Stimulated activated CD4-positive, alpha-beta T cell treated with anti-CD3 and anti-CD28 coated beads, Interleukin-4, amount 100 ng/mL, for 4 hours (primary cell): ENCODE measurements at places on chromosomes 13 and 19.
A peak's percentile ranks its signal among the peaks of the same experiment; 100 is the strongest.

- peak; percentile 68 for DNase-seq
Measured at GRCh38 chr13:20475927-20476691, 49.5 kb downstream of the CRYL1 start.

GRCh38 chr19:35296644-35297514 is 4.9 kb downstream of the MAG start:
- no peak for DNase-seq

GRCh38 chr13:30115257-30115600 is 192.1 kb downstream of the KATNAL1 start:
- no peak for DNase-seq

GRCh38 chr19:40685563-40685962 is 4.9 kb downstream of the NUMBL start:
- DNase-seq: no peak

- DNase-seq: no peak
Measured at GRCh38 chr19:27776020-27776419, 1436.9 kb downstream of the UQCRFS1 start.

DNA sequence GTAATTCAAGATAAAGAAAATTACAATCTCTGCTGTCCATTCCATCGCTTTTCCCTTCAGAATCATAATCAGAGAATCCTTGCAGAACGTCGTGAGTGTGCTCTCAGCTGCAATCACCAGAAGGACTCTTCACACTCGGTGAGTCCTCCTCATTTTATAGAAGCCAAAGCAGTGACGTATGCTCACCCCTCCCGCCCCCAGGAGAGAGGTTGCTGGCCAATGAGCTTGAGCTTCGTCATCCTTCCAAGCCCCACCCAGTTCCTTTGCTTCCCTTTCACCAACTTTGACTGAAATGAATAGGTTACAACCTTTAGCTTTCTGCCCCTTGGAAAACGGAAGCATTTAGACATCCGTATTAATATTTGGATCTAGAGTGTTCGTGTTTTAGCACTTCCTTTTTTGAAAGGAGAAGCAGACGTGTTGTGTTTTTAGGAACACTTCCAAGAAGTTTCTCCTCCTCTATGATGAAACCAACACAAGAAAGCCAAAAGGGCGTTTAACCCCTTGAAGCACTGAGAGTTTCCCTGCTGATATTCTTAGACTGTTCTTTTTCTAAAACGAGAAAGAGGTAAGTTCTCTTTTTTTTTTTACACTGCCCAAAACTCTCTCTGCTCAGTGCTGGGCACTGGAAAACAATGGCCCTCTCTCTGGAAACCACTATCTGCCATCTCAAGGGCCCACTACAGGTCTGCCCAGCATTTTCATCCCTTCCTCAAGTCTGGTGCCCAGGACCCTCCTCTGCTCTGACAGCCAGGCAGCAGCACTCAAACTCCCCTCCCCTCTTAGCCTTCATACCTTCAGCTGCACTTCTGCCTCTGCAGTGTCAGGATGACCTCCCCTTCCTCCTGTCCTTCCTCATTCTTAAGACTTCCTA is 44.3 kb upstream of the CEACAM21 start:
- peak; percentile 60 for DNase-seq

DNA sequence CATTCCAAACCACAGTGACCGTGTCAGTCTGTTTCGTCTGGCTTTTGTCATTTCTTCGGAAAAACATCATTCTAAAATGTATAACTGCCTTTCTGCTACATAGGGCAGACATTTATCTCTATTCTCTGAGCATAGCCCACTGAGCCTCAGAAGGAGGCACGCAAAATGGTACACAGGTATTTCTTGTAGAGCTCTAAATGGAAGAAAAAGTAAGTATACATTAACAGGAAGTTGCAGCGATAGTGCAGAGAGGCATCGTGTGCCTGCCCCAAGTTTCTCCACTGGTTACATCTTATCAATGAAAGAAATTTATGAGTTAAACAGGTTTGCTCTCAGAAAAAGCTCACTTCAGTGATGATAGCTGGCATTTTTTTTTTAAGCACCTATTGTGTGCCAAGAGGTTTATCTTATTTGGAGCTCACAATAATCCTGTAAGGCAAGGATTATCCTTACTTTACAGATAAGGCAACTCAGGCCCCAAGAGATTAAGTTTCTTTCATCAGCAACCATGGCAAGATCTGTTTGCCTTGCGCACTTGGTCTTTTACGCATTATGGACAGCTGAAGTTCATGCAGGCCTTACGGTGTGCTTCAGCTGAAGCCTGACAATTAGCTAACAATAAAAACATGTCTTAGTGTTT is 1.2 kb upstream of the RCBTB2 start:
- DNase-seq: no peak

DNA sequence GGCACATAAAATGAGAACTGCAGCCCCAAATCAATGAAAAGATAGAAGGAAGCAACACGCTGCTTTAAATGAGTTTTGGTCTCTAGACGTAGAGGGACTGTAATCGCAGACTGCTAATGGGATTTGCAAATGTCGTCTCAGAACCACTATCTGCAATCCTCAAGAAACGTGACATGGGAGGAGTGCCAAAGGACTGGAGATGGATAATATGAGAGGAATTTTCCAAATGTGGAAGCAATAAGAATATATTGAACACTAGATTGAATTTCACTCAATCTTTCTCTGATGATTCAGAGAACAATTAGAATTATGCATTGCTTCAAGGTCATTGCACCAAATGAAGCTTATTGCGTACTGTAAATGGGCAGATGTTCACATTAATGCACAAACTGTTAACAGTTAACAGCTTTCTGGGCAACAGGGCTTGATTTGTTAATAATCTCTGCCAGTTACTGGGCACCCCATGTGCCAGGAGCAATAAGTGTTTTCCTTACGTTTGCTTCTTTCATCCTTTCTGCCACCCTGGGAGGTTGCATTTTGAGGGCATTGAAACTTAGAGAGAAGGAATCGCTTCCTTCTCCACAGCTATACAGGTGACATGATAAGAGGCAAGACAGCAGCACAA is 62.8 kb upstream of the WASF3 start:
- DNase-seq: no peak

- no peak for DNase-seq
Measured at GRCh38 chr13:30900952-30901749, 4.9 kb upstream of the MEDAG start.

DNA sequence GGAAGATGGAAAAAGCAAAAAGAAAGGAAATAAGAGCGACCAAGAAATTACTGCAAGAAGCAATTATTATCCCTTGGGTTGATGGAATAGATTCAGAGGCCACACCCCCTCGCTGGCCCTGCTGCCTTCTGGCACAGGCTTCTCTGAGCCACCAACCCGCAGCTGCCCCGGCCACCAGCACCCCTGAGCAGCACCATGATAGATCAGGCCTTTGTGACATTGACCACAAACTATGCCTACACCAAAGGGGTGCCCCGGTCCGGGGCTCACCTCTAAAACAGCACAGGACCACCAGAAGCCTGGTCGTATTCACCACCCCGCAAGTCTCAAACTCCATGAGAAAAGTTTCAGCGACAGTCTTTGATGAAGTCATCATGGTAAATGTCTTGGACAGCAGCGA is 1059.3 kb downstream of the SLITRK1 start:
- DNase-seq: no peak

GRCh38 chr13:111314852-111315251 is 5.6 kb upstream of the TEX29 start:
- DNase-seq: no peak

- no peak for DNase-seq
Measured at GRCh38 chr13:44464471-44464870, 90.8 kb downstream of the SERP2 start.

DNA sequence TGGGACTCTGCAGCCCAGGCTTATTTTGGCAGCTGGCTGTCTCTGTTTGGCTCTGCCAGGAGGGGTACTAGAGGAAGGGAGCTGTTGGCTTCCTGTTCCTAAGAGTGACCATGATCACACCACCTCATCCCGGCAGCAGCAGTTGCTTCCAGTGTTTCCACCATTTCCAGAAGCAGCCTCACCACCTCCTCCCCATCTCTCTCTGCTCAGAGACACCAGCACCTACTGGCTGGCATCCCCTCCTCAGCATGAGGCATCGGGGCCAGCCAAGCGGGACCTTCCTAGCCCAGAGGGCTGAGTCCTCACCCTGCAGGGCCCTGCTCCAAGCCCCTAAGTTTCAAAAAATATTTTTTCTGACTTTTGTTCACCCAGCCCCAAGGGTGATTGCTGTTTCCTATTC is 59.0 kb downstream of the NUFIP1 start:
- DNase-seq: no peak

DNA sequence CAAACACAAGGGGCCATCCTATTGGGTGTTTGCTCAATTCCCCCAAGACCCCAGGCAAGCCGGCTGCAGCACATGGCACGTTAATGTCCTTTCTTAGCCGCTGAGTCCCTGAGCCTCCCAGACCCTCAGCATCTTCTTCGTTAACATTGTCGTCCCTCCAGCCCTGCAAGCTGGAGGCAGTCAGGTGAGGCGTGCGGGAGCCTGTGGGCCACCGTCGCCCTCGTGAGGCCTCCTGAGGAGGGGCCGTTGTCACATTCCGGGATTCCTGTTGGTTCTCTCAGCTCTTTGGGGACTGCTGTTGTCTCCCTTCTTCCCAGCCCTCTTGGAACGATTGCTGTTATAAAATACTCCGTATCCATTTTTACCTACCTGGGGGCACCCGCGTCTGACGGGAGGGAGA is 140.6 kb downstream of the KDM4B start:
- DNase-seq: no peak

GRCh38 chr13:101289764-101290163 is 126.5 kb downstream of the NALCN start:
- DNase-seq: no peak

DNA sequence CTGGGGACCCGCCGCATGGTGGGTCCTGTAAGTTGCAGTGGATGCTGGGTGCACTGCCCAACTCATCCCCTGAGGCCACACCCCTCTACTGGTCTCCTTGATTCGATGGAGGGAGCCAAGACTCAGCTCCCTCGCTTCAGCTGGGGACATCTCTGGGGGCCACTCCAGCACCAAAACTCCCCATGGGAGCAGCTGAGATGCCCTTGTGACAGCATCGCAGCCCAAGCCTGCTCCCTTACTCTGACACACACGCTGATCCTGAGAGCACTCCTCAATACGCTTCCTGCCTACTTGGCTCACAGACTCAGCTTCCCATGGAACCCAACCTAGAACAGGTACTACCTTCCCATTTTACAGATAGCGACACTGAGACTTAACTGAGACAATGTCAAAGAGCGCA is 56.2 kb downstream of the PEPD start:
- no peak for DNase-seq

- no peak for DNase-seq
Measured at GRCh38 chr13:38008636-38009035, 139.1 kb upstream of the TRPC4 start.

DNA sequence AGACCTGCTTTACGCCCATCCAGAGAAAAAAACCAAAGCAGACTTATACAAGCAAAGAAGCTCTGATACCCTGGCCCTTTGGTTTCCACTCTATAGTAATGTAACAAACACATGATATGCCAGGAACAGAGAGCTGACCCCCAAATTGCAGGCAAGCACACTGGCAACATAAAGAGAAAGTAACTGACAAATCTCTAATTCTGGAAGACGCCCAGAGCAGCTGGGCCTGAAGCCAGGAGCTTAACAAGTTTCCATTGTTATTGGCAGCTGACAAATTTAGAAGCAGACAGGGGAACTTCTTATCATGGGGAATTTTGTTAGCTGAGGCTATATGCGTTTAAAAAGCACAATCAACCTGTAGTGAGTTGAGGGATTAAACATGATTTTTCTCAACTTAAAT is 158.0 kb downstream of the DLEU7 start:
- DNase-seq: no peak

DNA sequence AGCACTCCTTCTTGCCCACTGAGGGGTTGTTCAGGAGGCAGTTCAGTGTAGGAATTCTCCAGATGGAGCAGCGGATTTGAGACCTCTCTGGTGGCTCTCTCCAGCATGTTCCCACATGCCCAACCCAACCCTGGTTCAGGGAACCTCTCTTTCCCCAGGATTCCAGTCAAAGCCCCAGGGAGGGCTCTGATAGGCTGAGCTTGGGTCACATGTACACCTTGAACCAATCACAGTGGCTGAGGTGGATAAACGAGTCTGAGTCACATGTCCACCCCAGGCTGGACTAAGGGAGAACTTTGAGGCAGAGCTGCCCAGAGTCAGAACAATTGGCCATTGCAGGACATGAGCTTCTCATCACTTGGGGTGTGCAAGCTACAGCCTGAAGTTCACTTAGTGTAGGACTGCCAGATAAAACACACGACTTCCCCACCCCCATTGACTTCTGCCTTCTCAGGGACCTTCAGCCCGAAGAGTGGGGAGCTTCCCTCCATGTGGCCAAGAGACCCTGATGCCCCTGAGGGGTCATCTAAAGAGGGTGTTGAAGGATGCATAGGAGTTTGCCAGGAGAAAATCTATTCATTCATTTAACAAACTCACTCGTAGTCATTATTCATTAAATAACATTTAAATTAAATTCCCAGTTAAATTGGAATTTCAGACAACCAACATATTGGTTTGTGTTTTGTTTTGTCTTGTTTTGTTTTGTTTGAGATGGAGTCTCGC is 4.0 kb upstream of the MAST3 start:
- no peak for DNase-seq

DNA sequence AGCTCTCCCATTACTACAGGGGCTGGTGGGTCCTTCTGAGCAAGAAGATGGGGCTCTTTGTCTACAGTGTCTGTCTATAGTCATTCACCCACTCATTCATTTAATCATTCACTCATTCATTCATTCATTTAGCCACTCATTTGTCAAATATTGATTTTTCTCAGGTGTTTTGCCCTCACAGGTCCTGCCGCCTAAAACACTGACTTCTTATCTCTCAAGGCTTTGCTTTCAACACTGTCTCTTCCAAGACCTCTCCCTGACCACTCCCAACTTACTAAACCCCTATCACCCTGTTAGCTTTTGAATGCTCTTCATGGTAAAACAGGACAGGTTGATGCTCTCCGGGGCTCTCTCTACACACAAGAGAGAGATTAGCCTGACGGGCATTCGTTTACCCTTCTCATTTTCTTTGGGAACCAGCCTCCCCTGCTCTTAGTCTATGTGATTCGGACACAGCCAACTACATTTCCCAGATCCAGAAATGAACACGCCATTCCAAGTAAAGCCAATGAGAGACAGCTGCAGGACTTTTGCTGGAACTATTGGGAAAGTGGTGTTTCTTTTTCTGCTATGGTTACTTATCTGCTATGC is 22.7 kb downstream of the FAM187B start:
- no peak for DNase-seq

DNA sequence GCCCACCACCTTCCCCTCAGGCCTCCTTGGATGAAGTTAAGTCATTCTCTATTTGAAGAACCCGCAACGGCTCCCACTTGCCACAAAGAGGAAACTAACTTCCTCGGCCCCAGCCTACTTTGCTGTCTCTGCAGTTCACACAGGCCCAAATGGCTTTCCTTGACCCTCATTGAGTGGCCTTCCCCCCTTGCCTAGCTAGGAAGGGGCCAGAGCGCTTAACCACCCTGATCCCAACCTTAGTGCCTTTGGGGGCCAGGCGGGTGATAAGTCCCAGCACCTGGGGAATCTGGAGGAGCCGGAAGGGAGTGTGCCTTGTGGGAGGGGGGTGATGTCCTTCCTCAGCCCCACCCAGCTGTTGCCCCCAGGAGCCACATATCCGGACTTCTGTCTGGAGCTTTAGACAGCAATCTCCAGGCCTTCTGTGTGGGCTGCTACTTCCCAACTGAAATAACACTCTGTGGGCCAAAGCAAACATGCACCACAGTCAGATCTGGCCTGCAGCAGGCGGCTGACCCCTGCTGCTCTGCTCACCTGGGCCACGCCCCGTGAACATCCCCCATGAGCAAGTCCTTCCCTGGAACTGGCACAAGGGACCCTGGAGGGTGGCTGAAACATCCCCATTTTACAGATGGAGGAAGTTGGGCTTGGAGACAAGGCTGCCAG is 10.5 kb downstream of the NECTIN2 start:
- no peak for DNase-seq
